Spinal cord (tissue), 10 donors: ENCODE measurements at places on chromosomes 12 and 14. TPM values are rescaled to one million over a fixed set of nuclear protein-coding genes. Genes with fewer than 3 reads are reported as not detected.

The TAS2R13 gene
- 10.9 TPM for total RNA-seq

The GPRC5A gene
- 4.3 TPM for total RNA-seq

The DCN gene
- total RNA-seq = 643 TPM

The ZDHHC22 gene
- total RNA-seq = 5.6 TPM

The KIF5A gene
- 34.8 TPM for total RNA-seq

GRCh38 chr12:107515446-107515958 lies 170.1 kb upstream of the PWP1 start:
- no peak for DNase-seq

- DNase-seq = no peak
Observed at GRCh38 chr12:14075797-14076393, 94.5 kb upstream of the GRIN2B start.

- no peak for DNase-seq
Observed at GRCh38 chr12:131959641-131960589, 10.2 kb downstream of the EP400 start.

DNA sequence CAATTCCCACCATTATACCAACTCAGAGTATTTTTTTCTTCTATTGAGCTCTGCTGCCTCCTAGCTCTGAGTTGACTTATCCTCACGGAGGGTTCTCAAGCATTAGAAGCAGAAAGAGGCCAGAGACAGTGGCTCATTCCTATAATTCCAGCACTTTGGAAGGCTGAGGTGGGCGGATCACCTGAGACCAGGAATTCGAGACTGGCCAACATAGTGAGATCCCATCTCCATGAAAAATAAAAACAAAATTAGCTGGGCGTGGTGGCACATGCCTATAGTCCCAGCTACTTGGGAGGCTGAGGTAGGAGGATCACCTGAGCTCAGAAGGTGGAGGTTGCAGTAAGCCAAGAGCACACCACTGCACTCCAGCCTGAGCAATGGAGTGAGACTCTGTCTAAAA lies 21.0 kb downstream of the HPD start:
- DNase-seq = no peak

DNA sequence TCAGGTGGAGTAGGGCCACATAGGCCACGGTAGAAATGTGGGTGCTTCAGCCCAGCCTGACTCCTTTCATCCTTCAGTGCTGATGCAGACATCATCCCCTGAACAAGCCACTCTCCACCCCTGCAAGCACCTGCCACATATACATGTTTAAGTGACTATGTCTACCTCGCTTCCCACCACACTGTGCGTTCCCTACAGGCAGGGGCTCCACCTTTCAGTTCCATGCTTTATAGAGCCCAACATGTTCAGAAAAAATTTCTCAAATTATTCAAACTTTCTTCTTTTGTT lies 11.6 kb downstream of the SLC7A7 start:
- DNase-seq = no peak

DNA sequence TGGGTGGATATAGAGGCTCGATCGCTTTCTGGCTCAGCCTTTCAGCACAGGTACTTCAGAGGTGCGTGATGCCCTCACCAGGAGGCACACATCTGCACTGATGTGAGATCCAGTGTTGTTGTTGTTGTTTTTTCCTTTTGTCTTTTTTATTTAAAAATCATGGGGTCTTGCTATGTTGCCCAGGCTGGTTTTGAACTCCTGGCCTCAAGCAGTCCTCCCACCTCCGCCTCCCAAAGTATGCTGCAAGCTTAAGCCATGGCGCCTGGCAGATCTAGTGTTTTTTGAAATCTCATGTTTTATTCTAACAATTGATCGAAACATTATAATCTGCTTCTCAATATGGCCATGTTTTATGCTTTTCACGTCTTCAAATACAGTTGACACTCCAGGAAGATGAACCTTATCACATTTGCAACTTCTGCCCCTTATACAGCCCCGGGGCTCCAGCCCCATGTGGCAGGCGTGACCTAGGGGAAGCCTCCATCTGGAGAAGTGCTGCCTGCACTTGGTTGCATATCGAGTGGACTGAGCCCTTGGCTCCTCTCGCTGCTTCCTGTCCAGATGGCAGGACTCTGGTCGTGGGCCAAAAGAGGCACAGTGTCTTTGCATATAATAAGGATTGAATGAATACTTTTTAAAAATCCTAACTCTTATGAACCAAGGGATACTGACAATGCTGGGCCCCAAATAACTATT lies 71.7 kb downstream of the TRAF3 start:
- peak; percentile 26 for DNase-seq

DNA sequence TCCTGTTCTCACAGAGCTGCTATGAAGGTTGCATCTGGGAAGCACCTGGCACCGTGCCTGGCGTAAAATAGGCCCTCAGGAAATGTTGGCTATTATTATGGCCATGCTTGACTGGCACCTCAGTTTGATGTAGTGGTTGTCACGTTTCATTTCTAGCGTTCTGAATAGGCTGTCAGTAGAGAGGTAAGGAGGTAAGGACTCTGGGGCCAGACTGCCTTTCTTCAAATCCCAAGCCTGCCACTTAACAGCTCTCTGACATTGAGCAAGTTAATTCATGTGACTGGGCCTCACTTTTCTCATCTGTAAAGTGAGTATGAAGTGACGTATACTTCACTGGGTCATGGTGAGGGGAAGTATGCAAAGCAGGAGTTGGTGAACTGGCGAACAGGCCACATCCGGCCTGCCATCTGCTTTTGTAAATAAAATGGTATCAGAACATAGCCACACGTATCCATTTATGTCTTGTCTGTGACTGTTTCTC lies 196.2 kb downstream of the CACNA1C start:
- DNase-seq = peak; percentile 56

GRCh38 chr12:91009319-91009950 lies 4.7 kb upstream of the EPYC start:
- no peak for DNase-seq
